NCI-H2171 treated with DMSO at 0.1 percent for 48 hours (cell line): ENCODE measurements at places on chromosomes 5 and 9.

GRCh38 chr5:166172597-166172996 lies 2118.8 kb upstream of the WWC1 start:
- no peak for DNase-seq

- DNase-seq = peak; percentile 11
These were observed 57.9 kb upstream of the ORM1 start for GRCh38 chr9:114264806-114265550.

DNA sequence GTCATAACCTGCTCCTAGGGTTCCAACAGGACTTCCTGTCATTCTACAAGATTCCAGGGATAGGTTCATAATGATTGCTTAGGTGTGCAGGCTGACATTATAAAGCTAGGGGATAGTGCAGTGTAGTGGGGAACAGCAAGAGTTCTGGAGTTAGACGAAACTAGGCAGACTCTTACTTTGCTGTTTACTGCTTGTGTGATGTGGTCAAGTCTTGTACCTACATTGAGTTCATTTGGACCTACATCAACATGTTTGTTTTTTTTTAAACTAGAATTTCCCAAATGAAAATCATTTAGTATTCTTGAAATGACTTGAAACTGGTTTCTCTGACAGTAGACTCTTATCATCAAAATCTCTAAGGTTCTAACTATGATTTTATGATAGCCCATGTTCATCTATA lies 21.2 kb upstream of the CCNH start:
- no peak for DNase-seq

- DNase-seq = no peak
These were observed 52.2 kb upstream of the FGF10 start for GRCh38 chr5:44441460-44441859.

DNA sequence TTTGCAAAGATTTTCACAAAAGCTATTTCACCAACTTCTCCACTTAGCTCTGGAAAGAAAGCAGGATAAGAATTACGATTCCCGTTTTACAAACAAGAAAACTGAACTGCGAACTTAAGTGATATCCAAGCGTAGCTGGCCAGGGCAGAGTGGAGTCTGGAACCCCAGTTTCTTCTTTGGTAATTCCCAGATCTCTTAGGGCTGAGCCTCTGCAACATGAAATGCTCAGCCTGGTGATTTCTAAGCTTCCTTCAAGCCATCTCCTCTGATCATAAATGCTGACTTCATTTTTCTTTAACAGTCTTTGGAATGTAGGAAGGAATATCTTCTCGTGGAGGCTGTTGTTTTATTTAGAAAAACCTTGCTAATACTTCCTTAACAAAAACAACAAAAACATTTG lies 620.0 kb downstream of the CCDC171 start:
- DNase-seq = no peak

- no peak for DNase-seq
These were observed 72.2 kb downstream of the PIP5K1B start for GRCh38 chr9:68777070-68777763.

DNA sequence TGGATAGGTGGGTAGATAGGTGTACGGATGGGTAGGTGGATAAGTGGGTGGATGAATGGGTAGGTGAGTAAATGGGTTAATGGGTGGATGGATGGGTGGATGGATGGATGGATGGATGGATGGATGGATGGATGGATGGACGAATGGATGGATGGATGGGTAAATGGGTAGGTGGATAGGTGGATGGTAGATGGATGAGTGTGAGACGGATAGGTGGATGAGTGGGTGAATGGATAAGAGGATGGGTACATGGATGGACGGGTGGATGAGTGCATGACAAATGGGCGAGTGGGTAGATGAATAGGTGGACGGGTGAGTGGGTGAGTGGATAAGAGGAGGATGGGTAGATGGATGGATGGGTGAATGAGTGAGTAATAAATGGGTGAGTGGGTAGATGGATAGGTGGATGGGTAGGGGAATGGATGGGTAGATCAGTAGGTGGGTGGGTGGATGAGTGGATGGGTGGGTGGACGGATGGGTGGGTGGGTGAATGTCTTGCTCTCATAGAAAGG lies 179.2 kb downstream of the FGF18 start:
- no peak for DNase-seq

DNA sequence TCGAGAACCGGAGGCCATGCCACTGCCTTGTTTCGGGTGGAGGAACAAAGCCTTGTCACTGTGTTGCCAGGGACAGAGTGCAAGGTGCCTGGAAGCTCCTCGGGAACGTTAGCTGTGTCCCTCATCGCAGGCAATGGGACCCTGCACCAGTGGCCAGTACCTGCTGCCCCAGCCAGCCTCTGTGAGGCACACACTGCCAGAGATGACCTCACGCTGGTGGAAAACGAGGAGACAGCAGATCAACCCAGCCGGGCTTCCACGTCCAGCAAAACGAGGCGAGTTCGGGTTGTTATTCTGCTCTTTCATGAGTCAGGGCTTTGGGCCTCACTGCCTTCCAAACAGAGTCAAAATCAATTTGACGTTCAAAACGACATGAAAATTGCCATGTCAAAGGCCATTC lies 104.1 kb downstream of the ADAMTS2 start:
- no peak for DNase-seq

DNA sequence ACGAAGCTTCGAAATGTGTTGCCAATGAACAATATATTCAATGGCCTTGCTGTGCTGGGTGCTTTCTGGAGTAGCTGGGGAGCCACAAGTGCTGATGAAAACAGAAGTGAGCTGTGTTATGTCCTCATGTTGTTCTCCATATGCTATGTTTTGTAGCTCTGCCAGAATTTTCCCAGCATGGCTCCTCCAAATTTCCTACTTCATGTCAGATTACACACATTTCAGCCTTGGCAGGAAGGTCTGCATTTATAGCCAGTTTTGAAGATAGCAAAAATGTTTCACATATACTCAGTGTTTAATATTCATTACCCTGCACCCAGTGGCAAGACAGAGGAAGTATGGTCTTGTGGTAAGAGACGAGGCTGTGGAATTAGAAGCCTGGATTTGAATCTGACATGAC lies 22.6 kb upstream of the NMUR2 start:
- DNase-seq = peak; percentile 1

DNA sequence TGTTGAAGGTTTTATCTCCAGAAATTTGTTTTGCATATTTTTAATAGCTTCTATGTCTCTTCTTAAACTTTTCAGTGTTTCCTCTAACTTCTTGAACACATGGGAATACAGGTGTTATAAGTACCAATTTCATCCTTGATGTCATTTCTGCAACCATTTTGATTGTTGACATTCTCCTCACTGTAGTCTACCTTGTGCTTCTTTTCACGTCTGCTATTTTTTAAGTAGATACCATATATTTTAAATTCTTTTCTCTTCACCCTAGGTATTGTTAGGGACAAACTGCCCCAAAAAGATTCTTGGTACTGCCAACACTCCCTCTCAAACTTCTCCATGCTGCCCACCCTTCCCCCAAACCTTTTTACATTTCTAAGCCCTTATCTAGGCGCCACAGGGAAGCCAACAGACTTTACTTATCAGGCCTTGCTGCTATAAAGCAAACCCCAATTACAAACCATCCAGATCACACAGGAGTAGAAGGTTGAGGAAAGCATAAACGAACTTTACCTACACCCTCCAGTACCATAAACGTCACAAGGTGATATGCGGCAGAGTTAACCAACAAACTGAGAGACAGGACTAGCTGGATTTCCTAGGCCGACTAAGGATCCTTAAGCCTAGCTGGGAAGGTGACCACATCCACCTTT lies 1165.3 kb downstream of the TAF11L14 start:
- DNase-seq = no peak

GRCh38 chr5:50420343-50420935 lies 20.6 kb downstream of the EMB start:
- DNase-seq = no peak

DNA sequence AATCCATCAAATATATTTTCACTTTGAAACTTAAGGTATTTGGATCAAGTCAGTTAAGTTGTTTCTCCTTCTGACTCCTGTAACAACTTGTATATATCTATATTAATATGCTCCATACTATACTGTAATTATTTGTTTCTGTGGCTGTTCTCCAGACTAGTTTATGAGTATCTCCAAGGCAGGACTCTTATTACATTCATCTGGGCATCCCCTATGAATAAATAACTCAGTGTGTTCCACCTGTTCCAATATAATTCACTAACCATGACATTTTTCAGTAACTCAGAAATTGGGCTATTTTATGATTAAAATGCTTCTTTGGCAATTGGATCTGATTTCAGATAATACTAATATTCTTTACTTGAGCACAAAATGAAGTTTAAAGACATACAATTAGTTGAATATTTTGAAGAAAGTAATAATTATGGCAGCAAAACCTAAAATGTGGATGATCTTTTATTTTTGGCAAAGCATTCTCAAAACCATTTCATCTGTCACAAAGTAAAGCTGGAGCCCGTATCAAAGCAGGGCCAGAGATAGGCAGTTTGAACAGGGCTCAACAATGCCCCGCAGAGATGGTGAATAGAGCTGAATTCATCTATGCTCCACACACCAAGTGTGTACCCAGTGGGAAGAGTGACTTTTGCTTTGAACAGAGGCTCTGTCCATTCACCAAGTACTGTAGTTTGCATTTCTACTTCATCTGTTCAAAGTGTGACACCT lies 314.3 kb downstream of the PDE4D start:
- DNase-seq = no peak

- DNase-seq = no peak
These were observed 19.4 kb downstream of the CXCL14 start for GRCh38 chr5:135559354-135559753.
